Substantia nigra (tissue), 51 donors: ENCODE measurements at places on chromosomes 7 and 10.

DNA sequence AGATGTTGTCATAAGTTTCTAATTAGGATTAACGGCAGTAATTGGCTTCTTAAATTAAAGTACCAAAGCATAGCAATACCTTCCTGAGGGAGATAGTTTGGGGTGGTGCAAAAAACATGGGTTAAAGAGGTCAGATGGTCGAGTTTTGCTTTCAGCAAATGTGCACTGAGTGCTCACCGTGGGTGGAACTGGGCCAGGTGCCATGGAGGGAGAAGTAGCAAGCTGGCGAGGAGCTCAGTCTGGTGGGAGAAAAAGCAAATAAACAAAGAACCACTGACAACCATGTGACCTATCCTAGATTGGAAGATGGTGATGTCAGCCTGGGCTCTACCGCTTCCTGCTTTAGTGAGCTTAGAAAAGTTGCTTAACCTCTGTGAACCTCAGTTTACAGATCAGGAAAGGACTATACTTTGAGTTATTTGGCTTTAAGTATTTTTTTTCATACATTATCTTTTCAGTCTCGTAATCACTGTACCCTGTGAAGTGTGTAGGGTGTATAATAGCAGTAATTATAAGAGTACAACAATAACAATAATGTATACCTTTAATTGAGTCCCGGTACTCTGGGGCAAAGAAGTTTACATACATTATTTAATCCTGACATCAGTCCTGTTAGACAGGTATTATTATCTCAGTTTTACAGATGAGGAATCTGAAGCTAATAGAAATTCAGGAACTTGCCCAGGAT, 69.0 kb upstream of the PDCD4 start:
- no peak for DNase-seq

GRCh38 chr7:134963036-134963435, 23.3 kb upstream of the AGBL3 start:
- DNase-seq, result no peak

GRCh38 chr10:133441780-133442179, 12.0 kb upstream of the SCART1 start:
- no peak for DNase-seq

DNA sequence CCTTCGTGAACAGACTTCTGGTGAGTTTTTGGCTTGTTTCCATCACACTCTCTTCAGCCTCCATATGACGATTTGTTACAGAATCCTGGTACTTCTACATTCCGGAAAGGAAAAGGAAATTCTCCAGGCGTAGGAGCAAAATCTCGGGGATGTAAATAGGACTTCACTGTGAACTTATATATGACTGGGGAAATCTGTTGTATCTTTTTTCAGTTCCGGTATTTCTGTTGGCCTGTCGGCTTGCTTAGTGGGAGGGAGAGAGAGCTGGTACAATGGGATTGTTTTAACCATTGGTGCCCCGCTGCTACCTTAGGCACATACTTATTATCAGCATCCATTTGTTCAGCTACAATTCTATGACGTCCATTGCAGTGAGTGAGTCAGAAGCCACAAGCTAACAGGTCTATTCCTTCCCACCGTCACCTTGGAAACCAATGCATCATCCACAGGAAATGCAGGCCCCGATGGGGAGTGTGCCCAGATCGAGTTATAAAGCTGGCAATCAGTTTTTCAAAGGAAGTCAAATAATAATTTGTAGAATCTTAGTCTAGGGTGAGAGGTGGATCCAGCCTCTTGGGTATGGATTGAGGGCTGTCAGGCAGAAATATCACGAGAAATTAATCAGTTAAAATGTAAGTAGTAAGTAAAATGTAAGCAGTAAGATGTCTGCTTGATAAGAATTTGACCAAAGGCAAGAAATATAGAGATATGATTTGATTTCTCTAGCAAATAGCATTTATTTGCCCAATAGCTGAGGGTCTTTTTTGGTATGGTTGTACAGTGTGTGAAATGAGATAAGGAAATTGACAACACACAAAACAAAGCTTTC, 92.0 kb upstream of the MKLN1 start:
- DNase-seq, result no peak

GRCh38 chr7:38548605-38549004, 82.6 kb downstream of the AMPH start:
- DNase-seq, result no peak

- no peak for DNase-seq
Measured at GRCh38 chr10:88640186-88640585, 24.1 kb upstream of the LIPF start.

DNA sequence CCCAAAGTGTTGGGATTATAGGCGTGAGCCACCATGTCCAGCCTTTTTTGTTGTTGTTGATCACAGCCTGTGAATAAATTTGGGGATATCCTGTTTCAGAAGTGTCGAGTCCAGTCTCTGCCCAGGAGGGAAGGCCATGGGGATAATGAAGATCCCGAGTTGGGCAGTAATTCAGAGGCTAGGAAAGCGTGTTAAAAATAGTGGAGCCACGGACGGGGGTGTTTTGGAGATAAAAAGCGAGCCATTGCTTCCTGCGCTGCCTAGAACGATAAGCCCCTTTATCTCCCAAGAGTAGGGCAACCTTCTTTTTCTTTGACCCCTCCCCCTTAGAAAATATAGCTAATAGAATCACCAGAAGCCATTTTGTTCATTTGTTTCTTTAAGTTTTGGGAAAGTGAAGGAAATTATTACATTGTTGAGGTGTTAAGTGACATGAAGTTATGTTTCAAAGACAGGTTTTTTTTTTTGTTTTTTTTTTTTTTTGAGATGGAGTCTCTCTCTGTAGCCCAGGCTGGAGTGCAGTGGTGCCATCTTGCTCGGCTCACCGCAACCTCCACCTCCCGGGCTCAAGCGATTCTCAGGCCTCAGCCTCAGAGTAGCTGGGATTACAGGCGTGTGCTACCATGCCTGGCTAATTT, 43.3 kb downstream of the IL15RA start:
- DNase-seq, result no peak

GRCh38 chr10:68253346-68253745, 21.4 kb upstream of the ATOH7 start:
- no peak for DNase-seq

DNA sequence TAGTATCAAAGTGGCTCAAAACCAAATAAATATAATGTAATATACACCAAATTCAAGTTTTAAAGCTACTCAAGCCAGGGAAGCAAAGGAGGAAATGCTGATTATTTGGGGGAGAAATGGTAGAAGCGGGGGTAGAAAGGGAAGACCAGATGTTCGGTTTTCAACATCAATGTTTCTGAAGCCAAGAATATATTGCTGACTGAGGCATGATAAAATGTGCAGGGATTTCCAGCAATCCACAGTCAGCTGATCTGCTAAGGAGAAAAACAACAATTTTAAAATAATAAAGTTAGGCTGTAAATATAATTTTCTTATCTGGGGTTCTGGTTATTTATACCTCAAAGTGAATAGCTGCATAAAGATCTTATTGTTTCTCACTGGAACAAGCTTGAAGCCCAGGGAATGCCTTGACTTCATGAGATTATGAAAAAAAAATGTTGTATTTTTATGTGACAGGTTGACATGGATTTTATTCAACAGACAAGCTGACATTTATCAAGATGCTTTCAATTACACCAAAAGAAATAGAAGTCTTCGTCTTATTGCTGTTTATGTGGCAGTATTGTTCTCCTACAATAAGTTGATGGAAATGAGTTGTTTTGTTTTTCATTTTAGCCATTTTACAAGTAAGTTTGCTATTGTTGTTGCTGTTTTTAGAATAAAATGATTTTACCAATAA, 28.6 kb upstream of the BMPER start:
- DNase-seq, result no peak

GRCh38 chr7:81209059-81209458, 290.2 kb upstream of the SEMA3C start:
- DNase-seq, result no peak

DNA sequence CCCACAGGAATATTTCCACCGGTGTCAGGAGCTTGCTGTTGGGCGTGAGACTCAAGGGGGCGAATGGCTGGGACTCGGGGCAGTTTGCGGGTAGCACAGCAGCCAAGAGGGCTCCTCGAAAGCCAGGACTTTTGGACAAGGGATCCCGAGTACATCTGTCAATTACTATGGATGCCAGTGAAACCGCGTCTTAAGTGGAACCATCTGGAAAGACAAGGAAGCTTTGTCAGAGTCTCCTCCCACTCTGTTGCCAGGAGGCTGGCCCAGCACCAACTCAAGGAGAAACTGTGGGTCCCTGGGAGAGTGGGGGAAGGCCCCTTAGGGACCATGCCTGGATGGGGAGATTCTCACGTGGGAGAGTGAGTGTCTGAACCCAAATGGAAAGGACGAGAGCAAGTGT, 57.1 kb downstream of the C10orf143 start:
- DNase-seq, result no peak

GRCh38 chr10:17061418-17061817, 68.2 kb downstream of the CUBN start:
- no peak for DNase-seq
